H1 (cell line): ENCODE measurements at places on chromosomes 12 and 14.

GRCh38 chr12:64826234-64826633 lies 1.8 kb downstream of the TBC1D30 start:
- DNase-seq, result peak; percentile 86

DNA sequence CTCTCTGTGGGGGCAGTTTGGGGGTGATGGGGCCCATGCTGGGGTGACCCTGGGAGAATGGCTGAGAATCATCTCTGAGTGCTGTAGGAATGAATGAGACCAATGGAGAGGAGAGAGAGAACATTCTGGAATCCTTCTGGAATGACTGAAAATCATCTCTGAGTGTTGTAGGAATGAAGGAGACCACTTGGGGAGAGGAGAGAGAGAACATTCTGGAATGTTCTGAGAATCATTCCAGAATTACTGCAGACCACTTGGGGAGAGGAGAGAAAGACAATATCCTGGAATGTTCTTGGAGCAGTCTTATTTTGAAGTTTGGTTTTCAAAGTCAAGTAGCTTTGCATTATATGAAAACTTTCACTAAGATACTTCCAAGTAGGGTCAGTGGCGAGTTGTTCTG lies 64.3 kb downstream of the ZNF664 start:
- DNase-seq, result no peak

GRCh38 chr12:73186272-73186671 lies 914.1 kb downstream of the TRHDE start:
- no peak for DNase-seq

DNA sequence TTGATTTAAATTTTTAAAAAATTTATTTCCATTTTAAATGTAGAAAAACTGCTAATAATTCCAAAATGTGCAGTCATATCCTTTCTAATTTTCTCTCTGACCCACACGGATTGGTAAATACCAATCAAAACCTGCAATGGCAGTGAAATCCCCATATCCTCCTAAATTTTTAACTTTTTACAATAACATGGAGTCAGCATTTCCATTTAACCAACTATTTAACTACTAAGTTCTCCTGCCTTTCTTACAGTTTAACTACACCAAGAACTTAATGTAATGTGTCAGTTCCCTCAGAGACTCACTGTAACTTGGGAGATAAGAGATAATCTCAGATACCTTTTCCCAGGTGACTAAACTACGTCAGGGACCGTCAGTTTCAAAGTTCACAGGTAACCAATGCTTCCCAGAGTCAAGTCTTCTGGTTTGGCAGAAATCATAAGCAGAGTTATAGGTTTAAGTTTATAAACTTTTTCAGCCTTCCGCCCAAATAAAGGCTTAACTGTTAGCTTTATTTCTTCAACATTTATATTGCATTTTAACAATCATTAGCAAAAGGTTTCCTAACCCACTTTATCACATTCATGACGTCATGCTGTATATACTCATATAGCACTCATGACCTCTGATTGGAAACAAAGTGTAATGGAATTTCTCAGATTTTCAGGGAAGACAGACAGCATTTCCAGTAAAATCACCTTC lies 7.6 kb downstream of the KRAS start:
- DNase-seq, result no peak

DNA sequence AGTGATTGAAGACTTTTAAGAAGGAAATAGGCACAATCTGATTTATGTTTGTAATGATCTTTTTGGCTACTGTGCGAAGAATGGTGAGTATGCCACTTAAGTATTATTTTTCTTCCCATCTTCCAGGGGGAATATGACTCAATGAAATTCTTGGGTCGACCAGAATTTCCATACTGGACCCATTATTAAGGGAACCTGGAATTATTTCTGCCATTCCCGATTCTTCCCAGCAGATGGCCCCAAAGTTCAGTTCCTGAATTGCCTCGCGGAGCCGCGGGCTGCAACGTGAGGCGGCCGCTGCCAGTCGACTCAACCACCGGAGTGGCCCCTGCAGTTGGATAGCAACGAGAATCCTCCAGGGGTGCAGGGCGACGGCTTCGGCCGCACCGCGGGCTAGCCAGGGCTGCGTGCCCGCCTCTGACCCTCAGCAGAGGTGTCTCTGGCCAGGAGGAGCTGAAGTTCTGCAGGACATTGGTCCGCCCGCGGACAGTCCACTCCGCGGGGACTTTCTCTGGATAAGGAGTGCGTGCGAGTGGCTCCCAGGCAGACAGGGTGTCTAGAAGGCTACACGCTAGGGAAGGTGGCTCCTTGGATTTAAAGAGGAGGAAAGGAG lies 628 bp upstream of the TSHR start:
- DNase-seq, result peak; percentile 89

- DNase-seq, result no peak
Observed at GRCh38 chr14:99249389-99249788, 22.6 kb downstream of the BCL11B start.

DNA sequence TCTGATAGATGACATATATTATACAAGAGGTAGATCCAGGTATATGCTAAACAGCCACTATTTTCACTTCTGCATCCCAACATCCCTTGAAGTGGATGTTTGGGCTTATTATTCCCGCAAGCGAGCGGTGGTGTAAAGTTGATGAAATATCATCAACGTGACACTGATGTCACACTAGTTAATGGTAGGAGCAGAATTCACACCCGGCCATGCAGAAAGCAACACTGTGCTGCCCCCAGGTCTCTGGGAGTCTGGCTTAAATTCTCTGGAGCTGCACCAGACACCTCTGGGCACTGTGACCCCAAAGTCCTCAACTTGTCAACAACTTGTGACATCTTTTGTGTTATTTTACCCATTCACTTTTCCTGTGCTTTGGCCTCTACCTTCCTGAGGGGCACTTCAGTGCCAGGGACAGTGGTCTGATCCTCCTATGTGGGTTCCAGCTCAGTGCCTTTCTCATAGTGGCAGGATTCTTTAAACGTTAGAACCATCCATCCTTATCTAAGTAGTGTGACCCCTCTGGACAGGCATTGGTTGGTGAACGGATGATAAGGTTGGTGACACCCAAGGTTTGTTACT lies 952 bp downstream of the DRAM1 start:
- DNase-seq, result no peak

DNA sequence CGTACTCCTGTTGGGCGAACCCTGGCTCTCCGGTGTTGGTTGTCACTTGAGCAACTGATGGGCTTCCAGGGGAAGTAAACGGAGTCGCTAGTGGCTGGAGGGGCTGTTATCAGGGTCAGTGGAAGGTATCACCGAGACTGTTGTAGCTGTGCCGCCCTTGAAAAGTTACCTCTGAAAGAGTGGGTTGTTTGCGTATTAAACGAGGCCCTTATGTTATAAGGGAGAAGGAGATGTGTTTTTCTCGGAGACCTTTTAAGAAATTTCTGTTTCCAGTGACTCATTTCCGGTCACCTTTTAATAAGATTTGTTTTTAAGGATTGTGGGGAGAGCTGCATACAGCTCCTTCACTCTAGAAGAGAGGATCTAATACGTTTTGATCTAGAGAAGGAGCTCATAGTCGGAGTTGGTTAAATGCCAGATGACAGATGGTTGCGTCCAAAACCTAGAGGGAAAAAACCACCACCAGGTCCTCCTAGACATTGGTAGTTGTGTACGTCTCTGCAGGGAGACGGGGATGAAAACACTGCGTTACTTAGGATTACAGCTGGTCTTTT lies 750 bp upstream of the DBX2 start:
- no peak for DNase-seq

GRCh38 chr14:23580152-23580926 lies 1.7 kb upstream of the JPH4 start:
- no peak for DNase-seq

DNA sequence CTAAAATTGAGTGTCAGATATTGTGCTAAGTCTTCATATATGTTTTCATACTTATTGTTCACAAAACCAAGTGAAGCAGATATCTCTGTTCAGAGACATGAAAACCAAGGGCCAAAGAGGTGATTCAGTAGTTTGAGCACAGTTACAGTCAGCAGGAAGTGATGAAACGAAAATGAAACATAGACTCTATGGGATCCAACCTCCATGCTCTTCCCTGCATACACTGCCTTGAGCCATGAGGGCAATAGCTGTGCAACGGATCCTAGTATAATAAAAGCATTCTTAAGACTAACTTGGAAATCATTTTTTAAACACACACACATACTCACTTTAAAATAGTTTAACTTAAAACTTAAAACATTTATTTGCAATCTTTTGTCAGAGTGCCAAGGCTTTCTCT lies 27.9 kb downstream of the ESR2 start:
- DNase-seq, result no peak

GRCh38 chr14:24613241-24613640 lies 3.8 kb upstream of the GZMH start:
- DNase-seq, result no peak

- no peak for DNase-seq
Observed at GRCh38 chr14:93775744-93776143, 12.5 kb downstream of the PRIMA1 start.

DNA sequence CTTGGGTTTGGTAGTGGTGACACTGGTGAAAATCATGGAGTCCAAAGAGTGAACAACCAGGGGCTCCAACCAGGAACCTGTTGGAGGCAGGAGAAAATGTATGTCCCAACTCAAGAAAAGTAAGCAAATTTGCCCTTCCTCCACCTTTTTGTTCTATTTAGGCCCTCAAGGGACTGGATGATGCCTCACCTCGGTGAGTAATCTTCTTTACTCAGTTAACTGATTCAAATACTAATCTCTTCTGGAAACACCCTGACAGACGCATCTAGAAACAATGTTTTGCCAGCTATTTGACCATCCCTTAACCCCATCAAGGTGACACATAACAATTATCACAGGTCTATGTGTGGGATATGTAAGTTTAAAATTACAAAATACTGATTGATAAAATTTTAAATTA lies 272.4 kb upstream of the FOXG1 start:
- no peak for DNase-seq

- no peak for DNase-seq
Observed at GRCh38 chr12:102961466-102961855, 4.0 kb downstream of the ASCL1 start.

DNA sequence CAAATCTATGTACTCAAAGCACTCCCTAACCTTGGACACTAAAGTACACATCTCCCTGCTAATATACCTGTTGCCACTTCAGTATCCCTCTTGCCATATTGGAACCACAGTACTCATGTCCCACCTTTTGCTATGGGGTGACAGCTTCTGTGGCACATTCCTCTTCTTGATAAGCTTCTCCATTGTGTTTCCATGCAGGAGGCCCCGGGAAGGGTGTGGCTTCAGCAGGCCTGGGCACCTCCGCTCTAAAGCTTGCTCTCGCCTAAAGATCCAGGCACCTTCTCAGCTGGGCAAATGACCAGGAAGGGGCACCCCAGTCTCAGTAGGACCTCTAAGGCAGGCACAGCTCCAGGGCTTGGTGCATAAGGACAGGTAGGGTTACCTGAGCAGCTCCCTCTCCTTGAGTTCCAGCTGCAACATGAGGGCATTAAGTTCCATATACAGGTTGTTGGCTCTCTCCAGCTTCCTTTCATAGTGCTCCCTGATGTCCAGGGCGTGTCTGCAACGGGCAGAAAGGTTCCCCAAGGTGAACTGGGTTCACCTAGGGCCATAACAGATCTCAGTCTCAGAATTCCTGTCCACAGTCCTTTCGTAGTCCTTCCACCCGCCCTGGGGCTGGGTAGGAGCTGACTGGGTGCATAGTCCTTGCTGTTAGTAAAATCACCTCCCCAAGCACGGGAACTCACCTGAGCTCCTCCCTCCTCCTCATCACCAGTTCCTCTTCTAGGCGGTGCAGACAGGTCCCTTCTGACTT lies 15.9 kb downstream of the MAP3K12 start:
- DNase-seq, result no peak

DNA sequence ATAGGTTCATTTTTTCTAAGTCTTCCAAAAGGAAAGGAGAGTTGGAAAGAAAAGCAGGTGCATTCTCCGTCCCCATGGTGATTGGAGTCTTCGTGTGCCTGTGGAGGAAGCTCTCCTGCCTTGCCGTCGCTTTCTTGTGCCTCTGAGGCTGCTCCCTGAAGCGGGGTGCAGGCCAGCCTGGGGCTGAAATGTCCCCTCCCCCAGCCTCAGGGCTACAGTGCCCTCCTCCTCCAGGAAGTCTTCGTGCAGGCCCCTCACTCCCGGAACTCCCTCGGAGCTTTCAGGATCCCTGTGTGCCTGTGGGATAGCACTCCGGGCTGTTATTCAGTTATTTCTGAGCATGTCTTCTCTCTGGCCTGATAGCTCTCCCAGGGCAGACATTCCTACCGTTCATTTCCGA lies 569.2 kb downstream of the VRK1 start:
- peak; percentile 29 for DNase-seq

DNA sequence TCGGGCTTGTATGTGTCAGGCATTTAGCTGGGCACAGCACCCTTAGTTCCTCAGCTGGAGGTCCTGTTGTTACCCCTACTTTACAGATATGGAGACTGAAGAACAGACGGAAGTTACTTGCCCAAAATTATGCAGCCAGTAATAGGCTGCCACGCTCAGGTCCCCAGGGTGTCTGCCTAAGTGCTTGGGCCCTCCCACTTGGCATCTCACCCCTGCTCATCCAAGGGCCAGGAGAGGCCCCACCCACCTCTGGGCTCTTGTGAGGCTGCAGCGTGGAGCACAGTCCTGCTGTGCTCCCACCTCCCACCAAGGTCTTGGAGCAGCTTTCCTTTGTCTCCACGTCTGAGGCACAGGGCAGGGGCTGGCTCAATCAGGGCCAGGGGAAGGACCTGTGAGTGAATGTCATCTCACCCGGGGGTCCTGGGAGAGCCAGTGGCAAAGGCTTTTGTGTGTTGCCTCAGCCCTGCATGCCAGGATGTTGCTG lies 64.6 kb downstream of the BEGAIN start:
- no peak for DNase-seq

GRCh38 chr14:51733147-51733546 lies 81.4 kb downstream of the FRMD6 start:
- no peak for DNase-seq

DNA sequence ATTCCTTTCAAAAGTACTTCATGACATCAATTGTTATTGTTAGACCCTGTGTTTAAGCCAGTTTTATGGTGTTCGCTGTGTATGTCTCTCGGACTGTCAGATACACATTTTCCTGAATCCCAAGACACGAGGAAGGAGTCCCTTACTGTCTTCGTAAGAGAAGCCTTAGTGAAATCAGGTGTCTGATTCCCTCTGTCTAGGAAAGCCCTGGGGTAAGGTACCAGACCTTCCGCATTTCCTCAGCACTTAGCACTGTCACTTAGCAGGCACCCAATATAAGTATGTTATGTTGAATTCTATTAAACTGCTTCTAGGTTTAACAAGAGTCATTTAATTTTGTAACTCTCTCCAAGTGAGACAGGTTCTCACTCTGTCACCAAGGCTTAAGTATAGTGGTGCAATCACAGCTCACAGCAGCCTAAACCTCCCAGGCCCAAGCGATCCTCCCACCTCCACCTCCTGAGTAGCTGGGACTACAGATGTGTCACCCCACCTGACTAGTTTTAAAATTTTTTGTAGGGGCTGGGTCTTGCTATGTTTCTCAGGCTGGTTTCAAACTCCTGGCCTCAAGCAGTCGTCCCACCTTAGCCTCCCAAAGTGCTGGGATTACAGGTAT lies 111.0 kb downstream of the BBS10 start:
- peak; percentile 22 for DNase-seq

DNA sequence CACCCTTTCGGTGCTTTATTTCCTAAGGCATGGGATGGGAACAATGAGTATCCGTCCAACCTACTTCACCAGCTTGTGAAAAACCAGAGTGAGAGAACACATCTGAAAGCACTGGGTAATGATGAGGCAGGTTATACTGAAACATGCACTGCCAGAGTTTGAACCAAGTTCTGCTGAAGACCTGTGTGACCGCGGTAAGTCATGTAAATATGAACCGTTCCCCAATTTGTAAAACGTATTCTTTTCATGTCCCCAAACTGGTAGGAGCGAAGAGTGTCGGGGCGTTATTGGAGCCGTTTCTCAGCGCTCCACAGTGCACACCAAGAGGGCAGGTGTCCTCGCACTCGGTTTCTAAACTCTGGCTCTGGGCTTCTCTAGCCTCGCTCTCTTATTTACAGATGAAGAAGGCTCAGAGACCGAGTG lies 788 bp upstream of the NGDN start:
- DNase-seq, result no peak
